A549 (cell line): ENCODE measurements at places on chromosomes 4 and X.

GRCh38 chrX:27399146-27399456 is 64.0 kb downstream of the PPP4R3C start:
- no peak for DNase-seq

DNA sequence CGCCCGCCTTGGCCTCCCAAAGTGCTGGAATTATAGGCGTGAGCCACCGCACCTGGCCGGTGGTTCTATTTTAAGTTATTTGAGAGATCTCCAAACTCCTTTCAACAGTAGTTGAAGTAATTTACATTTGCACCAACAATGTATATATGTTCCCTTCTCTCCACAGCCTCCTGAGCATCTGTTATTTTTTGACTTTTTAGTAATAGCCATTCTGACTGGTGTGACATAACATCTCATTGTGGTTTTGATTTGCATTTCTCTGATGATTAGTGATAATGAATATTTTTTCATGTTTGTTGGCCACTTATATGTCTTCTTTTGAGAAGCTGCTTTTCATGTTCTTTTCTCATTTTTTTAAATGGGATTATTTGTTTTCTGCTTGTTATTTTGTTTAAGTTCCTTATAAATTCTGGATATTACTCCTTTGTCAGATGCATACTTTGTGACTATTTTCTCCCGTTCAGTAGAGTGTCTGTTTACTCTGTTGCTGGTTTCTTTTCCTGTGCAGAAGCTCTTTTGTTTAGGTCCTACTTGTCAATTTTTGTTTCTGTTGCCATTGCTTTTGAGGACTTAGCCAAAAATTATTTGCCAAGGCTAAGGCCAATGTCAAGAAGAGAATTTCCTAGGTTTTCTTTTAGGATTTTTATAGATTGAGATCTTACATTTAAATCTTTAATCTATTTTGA is 213.2 kb downstream of the ARHGAP24 start:
- no peak for DNase-seq

GRCh38 chr4:129043523-129043922 is 49.8 kb downstream of the SCLT1 start:
- DNase-seq: peak; percentile 6

DNA sequence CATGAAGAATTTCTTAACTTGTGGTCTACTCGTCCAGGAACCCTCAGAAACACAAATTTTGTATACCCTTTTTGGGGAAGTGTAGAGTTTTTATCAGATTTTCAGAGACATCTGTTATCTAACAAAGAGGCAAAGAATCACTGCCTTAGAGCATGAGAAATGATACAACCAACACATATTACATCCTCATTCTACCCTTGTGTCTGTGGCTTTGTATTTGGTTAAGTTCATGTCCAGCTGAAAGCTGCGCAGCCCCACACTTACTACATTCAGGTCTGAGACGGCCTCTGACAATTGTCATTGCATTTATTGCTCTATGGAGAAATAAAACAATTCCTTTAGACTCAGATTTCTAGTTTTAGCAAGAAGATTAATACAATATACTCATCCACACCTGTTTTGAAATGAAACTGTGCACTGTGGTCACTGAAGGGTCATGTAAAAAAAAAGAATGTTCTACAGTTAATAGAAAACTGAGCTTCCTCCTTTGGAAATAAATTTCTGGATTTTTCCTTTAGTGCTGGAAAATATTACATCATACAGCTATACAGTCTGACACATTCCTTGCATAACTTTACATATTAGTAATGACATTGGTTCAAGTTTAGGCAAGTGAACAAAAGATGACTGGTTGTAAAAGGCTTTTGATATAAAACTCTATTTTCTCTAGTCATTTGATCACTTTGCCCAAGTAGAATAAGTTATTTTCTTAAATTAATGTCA is 39.8 kb downstream of the GLRB start:
- peak; percentile 8 for DNase-seq

GRCh38 chr4:137408527-137409177 is 123.6 kb downstream of the PCDH18 start:
- no peak for DNase-seq

DNA sequence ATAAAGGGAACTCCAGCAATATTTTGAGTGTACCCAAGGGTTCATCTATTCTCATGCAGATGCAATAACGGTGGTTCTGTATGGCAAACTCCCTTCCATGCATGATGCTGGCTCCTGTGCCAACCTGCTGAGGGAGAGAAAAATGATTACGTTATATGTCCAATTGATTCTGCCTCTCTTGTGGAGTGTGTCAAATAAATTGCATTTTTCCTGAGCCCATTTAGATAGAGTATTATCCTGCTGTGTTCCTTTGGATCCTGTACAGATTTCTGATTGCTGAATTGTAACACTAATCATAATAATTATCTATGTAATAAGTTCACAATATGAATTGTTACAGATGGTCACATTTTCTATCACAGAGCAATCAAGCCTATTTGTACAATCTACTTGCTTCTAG is 821.7 kb downstream of the C4orf33 start:
- DNase-seq: no peak

DNA sequence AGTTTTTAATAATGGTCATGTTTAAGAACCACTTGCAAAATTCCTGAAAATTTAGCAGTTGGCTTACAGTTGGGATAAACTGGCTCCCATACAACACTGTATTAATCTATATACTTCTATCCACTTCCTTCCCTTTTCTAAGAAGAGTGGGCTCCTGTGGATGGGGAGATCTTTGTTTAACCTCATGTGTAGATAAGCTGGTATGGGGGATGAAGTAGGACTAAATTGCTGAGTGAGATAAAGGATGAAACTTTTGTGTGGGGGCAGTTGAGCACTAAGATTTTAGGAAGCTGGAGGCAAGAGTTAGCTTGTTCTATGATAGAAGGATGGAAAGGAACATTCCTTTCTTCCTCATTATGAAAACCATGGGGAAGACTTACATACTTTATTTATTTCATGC is 54.6 kb upstream of the ATP8A1 start:
- DNase-seq: no peak

- DNase-seq: no peak
Observed at GRCh38 chrX:84747516-84747915, 245.3 kb upstream of the HDX start.

DNA sequence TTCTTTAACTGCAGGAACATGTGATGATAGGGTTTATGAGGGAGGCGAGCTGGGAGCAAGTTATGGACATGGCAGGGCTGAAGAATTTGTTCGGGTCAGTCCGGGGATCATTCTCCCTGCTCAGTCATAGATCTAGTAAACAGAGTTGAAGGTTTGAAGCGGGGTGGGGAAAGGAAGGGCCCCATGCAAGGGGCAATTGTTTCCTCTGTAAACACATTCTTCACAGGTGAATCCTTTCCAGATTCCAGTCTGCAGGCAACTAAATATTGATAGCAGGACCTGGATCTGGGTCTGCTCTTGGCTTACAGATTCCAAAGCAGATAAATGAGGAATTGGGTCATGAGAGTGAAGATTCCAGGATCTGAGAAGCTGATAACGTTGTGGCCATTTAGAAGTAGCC is 44.3 kb upstream of the ARHGAP24 start:
- DNase-seq: peak; percentile 11

DNA sequence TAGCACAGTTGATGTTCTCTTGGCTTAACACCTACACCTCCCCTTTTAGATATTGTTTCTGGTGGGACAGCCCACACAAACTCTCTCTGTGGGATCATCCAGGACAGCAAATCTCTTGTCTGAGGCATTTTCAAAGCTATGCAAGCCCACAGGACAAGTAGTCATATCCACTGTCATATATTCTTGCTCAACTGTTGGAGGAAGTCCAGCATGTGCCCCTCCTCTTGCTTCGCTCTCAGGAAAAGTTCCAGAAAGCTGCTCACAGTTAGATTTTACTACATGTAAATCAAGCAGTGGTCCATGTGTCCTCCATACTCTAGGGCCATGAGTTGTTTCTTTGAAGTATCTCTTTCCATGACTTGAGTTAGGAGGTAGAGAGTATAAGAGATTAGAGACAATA is 260.7 kb downstream of the INPP4B start:
- DNase-seq: no peak

DNA sequence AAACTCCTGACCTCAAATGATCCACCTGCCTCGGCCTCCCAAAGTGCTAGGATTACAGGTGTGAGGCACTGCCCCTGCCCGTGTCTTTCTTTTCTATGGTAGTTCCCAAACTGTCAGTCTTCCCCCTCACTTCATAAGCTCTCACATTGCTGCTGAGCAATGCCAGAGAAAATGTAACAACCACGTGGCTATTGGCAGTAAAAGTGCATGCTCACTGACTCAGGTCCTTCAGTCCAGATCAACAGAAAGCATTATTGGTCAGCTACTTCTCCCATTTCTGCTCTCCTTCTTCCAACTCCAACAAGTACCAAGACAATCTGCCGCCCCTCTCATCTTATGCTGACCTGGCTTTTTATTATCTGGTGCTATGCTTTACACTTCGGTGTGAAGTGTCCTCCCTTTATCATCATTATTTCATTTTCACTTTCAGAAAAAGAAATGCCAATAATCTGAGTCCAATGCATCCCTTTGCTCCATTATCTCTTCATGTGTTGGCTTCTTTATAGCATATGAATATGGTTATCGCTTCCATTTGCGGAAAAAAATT is 133.8 kb upstream of the UGT8 start:
- no peak for DNase-seq

GRCh38 chr4:123976819-123977218 is 580.2 kb downstream of the SPRY1 start:
- DNase-seq: no peak

GRCh38 chr4:94304365-94304971 is 38.2 kb downstream of the HPGDS start:
- peak; percentile 38 for DNase-seq

DNA sequence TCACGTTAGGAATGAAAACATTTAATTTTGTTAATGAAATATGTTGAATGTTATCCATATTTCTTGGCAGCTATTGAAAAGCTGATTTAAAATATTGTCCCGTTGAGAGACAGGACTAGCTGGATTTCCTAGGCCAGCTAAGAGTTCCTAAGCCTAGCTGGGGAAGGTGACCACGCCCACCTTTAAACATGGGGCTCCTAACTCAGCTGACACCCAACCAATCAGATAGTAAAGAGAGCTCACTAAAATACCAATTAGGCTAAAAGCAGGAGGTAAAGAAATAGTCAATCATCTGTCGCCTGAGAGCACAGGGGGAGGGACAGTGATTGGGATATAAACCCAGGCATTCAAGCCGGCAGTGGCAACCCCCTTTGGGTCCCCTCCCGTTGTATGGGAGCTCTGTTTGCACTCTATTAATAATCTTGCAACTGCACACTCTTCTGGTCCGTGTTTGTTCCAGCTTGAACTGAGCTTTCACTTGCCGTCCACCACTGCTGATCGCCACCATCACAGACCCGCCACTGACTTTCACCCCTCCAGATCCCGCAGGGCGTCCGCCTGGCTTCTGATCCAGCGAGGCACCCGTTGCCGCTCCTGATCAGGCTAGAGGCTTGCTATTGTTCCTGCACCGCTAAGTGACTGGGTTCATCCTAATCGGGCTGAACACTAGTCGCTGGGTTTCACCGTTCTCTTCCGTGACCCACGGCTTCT is 308.9 kb downstream of the GLUD2 start:
- no peak for DNase-seq

DNA sequence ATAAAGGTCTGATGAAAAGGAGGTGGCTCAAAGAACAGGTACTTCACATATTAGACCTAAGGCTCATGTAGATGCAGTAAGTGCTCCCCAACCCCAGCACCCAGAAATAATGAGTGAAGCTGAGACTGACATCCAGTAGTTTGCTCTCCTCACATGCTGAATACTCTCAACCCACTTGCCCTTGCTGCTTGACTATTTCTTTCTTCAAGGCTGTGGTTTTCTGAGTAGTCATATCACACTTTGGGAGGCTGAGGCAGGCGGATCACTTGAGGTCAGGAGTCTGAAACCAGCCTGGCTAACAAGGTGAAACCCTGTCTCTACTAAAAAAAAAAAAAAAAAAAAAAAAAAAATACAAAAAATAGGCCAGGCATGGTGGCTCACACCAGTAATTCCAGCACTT is 51.5 kb upstream of the PRPS1 start:
- no peak for DNase-seq

DNA sequence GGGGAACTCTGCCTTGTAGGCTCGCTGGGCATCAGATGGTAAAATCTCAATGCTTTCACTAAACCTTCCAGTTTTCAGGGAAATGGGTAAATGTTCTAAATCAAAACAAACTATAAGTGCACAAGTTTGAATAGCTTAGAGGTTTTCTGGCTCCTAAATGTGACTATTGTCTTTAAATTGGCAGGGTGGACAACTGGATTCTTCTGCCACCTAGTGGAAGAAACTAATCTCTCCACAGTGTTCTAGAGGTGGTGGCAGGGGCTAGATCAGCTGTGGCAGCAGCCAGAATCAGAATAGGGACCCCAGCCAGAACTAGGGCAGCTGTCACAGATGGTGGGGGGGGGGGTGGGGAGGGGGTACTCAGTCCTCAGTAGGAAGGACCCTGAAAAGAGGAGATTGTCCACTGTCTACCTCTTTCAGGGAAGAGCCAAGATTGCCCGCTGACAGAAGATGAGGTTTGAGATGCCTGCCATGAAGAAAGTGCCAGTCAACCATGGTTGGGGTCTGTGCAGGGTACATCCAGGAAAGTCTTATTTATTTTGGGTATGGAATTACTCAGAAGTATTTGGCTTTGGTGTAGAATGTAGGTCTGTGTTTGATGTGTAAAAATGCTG is 201.4 kb downstream of the CCNG2 start:
- DNase-seq: peak; percentile 8

DNA sequence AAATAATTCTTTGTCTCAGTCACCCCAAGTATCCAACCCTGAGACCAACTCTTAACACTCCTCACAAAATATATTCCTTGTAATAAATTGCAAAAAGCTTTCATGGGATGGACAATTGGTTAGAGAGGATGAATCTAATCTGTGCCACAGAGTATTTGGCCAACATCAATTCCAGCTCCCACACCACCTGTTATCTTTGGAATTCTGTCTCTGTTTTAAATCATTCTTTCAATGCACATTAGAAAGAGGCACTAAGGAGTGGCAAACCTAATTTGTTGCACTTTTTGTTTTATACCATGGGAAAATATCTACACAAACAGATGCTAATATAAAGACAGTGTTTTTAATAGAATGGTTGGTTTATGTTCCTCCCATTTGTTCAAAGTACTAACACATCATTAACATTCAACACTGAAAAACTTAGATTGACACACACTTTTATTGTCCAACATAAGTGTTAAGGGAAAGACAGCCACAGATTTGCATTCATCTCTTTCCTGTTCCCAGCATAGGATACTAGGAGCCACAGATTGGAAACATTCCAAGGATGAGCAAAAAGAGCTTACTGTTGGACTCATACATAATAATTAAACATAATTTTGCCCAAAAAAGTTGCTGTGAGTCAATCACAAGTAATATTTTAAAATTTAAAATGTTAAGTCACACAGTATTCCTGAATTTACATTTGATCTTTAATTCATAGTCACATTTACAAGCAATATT is 116.4 kb downstream of the PPA2 start:
- DNase-seq: no peak

GRCh38 chrX:3631196-3631595 is 82.3 kb downstream of the PRKX start:
- no peak for DNase-seq

- DNase-seq: no peak
Observed at GRCh38 chr4:87886083-87886482, 53.3 kb downstream of the MEPE start.
